ENCODE measurements at places on chromosomes 2 and 18.

- DNase-seq, result no peak
These were observed 123.8 kb downstream of the ERBB4 start for GRCh38 chr2:212414767-212415211.

- DNase-seq, result no peak
These were observed 208.2 kb upstream of the CHAC2 start for GRCh38 chr2:53559302-53559966.

GRCh38 chr2:40611196-40611595 lies 159.3 kb upstream of the SLC8A1 start:
- DNase-seq, result no peak

- DNase-seq, result no peak
These were observed 50.5 kb downstream of the MAP4K4 start for GRCh38 chr2:101748000-101748399.

DNA sequence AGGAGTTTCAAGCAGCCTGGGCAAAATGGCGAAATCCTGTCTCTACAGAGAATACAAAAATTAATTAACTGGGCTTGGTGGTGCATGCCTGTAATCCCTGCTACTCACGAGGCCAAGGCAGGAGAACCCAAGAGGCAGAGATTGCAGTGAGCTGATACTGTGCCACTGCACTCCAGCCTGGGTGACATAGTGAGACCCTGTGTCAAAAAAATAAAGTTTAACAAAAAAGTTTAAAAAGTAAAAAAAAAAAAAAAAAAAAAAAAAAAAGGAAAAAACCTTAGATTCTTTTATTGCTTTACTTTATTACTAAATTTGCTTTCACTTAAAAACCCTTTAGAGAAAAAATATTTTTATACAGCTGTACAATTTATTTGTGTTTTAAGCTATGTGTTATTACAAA lies 10.7 kb downstream of the CREB1 start:
- no peak for DNase-seq

DNA sequence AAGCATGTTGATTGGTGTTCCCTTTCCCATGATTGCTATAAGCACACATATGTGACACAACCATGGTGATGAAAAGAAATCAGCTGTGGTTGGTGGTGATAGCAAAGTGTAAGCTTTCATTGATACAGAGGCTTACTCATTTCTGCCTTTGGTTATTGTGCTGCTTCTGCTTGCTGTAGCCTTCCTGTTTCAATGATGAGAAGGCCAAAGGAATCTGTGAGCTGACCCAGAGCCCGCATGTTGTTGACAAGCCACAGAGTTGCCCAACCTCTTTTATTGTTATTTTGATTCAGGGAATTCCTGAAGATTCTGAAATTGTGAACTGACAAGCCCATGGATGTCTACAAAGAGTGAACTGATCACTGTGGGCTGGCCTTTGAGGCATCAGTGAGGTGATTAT lies 164.4 kb downstream of the TMEFF2 start:
- DNase-seq, result no peak

GRCh38 chr18:80171054-80171872 lies 62.2 kb downstream of the ADNP2 start:
- DNase-seq, result peak; percentile 31

DNA sequence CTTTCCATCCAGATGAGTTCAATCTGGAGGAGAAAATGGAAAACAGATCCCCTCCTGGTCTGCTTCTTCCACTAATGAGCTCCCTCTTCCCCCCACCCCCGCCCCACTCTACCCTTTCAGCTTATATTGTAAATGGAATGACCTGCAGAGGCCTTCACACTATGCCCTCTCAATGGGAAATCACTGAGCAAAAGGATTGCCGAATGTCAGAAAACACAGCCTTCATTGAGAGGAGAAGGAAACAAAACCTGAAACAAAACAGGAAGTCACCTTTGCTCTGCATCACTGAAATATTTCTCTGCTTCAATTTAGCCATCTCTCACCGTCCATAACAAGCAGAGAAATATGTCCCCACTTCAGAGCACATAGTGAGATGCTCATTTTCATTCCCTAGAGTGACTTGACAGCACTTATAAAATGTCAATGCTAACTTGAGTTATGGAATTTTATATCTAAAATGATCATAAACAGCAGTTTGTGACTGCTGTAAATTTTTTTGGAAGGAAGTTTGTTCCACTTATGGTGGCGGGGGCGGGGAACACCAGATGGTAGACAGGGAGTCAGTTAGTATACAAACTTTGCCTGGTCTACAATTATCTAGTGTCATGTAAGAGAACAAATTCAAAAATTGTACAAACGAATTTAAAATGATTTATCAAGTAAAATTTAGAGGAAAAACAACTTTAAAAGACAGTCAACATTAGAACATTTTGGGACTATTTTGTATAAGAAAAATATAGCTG lies 1.8 kb upstream of the FRZB start:
- DNase-seq, result no peak

- no peak for DNase-seq
These were observed 731 bp downstream of the NRXN1 start for GRCh38 chr2:51031021-51031780.

DNA sequence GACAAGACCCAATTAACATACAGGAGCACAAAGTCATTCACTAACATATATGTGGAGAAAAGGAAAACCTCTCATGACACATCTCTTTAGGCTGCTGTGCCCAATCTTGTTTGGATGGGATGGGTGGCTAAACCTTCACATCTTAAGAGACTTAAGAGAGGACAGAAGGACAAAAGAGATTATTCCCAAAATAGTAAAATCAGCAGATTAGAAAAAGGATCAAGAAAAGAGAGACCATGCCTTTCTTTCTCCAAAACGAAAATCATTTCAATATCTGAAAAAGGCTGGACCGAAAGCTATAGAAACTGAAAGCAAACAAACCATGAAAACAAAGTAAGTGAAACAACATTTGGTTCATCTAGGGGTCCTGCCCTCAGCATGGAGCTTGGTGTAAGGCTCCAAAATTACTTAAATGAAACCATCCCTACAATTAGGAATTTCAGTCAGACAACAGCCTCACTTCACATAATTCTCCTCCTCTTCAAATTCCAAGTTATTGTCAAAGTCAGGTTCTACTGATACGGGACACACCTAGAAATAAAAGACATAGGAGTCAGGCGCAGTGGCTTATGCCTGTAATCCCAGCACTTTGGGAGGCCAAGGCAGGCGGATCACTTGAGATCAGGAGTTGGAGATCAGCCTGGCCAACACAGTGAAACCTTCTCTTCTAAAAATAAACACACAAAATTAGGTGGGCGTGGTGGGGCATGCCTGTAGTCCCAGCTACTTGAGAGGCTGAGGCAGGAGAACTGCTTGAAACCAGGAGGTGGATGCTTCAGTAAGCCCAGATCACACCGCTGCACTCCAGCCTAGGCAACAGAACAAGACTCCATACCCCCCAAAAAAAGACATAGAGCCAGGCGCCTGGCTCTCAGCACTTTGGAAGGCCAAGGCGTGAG lies 5.2 kb downstream of the STARD7 start:
- DNase-seq, result no peak

DNA sequence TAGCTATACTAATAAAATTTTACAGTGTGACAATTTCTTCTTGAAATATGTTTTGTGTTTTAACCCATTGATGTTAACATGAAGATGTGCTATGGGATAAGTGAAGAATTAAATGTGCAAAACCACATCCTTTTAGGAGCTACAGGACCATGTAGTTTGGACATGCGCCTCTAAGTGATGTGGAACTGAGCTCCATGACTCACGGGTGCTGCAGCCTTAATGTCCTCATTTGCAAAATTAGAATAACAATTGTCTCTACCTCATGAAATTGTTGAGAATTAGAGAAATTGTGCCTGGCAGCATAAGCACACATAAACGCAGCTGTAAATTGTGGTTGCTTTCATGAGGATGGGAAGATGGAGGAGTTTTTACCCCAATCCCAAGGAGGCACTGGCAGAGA lies 31.6 kb upstream of the TPO start:
- DNase-seq, result no peak

DNA sequence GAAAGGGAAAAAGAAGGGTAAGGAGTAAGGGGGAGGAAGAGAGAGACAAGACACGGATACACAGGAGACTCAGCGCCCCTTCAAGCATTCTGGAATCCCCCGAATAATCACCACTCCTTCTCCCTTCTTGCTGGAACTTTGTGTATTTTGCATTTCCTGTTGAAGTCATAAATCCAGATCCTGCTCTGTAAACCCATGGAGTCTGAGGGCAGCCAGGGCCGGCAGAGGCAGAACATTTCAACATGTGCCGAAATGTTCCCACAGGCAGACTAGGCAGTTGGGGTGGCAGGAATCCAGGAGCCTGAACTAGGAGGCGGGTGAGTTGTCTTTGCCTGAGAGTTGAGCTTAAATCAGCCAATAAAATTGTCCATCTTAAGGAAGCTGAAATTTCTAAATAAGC lies 193.1 kb downstream of the SH3RF3 start:
- no peak for DNase-seq

GRCh38 chr2:38265461-38265860 lies 111.6 kb downstream of the ATL2 start:
- no peak for DNase-seq

DNA sequence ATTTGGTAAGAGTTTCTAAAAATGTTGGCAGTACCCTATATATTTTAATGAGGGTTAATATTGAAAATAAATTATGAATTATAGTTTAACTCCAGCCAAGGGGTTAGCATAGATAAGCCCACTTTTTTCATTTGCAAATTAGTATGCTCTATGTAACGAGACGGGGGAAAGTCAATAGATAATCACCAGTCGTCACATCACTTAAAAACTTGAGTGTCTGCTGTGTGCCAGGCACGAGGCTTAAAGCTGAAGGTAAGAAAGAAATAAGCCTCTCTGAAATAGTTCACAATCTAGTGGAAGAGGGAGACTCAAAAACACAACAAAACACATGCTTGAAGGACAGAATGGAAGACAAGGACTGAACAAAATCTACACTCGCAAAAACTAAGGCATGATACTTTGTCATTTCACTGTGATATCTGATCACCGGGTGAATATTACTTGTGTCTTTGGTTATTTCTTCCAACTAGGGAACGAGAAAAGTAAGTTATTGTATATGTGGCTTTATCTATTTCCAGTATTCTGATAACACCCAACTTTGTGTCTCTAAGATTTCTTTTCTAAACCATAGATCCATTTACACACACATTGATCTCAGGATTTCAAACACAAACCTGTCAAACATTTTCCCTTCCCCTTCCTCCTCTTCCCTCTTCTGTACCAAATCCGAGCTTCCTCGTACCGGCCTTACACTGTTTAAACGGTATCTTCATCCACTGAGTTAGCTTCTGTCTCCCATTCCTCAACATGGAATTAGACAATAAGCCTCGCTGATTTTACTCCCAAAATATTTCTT lies 199.1 kb downstream of the PIEZO2 start:
- DNase-seq, result no peak

GRCh38 chr2:236262238-236262637 lies 2.0 kb downstream of the ASB18 start:
- no peak for DNase-seq

DNA sequence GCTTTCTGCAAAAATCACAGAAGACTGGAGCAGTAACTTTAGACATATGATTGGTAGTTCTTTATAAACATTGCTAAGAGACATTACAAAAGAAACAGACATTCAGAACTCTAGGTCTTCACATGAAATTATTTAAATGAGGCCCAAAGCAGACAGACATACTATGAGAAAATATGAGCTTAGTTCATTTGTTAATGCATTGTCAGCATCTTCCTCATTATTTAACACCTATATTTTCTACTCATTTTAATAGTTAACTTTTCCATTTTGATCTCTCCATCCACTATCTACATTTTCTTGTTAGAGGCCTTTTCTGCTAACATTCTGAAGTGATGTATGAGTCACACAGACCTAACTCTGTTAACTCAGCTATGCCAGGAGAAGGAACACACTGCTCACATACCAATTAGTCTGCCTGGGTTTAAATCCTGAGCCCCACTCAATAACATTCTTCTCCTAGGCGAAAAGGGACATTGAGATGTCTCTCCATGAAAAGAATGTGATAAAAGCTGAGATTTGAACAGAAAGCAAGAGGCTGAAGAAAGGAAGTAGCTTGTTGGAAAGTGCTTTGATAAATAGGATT lies 400.3 kb upstream of the PKDCC start:
- DNase-seq, result no peak

- DNase-seq, result no peak
These were observed 276.3 kb downstream of the TSN start for GRCh38 chr2:122031544-122032263.

- no peak for DNase-seq
These were observed 36.0 kb downstream of the GCA start for GRCh38 chr2:162379719-162380580.

- no peak for DNase-seq
These were observed 23.4 kb upstream of the SNED1 start for GRCh38 chr2:240974771-240975572.

DNA sequence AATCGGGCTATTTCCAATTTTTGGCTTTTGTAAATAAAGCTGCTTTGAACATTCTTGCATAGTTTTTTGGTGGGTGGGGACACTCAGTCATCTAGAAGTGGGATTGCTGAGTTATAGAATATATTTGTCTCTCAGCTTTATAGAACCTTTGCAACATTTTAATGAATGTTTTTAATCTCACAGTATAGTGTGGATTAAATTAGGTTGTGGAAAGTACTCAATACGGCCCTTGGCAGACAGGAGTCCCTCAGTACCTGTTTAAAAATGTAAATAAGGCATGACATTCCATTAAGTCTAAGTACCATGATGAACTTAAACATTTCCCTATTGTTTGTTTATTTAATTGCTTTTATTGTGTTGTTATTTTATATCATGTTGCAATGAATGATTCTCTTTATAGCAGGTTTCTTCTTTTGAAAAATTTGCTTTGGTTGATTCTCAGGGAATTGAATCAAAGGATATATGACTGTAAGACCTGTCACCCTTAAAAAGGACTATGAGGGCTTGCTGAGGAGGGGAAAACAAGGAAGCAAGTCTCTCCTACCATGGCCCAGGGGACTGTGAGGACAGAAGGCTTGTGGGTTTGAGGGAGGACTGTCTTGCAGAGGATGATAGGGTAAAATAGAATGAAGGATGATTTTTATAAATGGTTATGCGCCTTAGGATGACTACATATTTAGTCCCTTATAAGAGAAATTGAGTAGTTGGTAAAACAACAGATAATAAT lies 165.1 kb downstream of the RPIA start:
- DNase-seq, result no peak

DNA sequence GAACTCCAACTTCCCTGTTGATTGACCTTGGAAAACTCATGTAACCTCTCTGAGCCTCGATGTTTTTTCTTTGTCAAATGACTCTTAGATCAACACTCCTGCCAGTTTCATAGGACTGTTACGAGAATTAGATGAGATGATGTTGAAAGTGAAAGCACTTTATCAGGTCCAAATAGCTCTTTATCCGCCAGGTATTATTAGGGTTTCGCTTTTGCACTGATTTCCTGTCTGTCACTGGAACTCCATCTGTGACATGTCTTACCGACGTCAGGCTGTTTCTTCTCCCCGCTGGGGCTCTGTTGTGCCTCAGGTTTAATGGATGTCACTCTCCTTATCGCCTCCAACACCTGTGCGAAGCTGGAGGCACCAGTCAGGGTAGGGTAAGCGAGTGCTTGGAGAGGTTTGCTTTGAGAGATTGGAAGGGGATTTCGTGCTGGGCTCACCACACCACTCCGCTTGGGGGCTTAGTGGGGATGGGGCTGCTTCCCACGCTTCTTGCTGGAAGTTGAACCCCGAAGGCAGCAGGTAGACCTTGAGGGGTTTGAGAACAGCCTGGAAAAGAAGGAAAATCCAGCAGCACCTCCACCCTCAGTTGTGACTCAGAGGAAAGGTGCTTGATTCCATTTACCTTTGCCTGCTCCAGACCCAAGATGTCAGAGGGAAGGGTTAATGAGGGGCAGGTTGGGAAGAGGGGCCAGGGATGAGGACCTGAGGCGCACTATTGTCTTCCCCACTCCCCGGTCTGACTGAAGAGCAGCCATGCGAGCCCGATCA lies 4.3 kb downstream of the GAD1 start:
- no peak for DNase-seq

- DNase-seq, result no peak
These were observed 79.1 kb downstream of the TWIST2 start for GRCh38 chr2:238926761-238927611.

All from activated gamma-delta T cell treated with anti-CD3 and anti-CD28 coated beads, Interleukin-2, amount 50 U/mL, for 16 hours (primary cell).